ENCODE measurements at places on chromosomes 1 and 21.

GRCh38 chr1:78070758-78071157 is 25.0 kb downstream of the GIPC2 start:
- H3K27me3 ChIP-seq = peaks cover 3% of the 10 kb centered on the region
- H3K4me3 ChIP-seq = no peak overlapping the region
- no peak overlapping the region for H3K27ac ChIP-seq
- H3K4me1 ChIP-seq = no peaks in the 10 kb centered on the region

GRCh38 chr1:21909286-21909759 is 27.8 kb downstream of the HSPG2 start:
- H3K27ac ChIP-seq = peak overlapping the region; percentile 83
- no peaks in the 10 kb centered on the region for H3K27me3 ChIP-seq
- no peaks in the 10 kb centered on the region for H3K36me3 ChIP-seq
- peaks cover 29% of the 10 kb centered on the region for H3K4me1 ChIP-seq

DNA sequence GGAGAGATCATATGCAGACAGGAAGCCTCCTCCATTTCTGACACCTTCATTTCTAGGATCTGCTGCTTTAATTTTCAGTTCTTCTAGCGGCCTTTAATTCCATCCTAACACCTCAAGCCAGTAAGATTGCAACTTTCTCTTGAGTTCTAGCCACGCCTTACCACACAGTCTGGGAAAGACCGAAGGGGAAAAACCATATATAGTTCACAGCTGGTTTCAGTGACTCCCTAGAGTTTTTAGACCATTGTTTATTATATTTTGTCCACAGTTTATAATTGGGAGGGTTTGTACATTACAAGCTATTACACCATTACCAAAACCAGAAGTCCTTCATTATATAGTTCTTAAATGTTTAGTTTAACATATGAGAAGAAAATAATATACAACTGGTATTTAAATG is 37.5 kb downstream of the DPH5 start:
- H3K4me1 ChIP-seq = peaks cover 7% of the 10 kb centered on the region
- H3K4me3 ChIP-seq = no peak overlapping the region
- DNase-seq = no peak

- H3K4me1 ChIP-seq = peaks cover 30% of the 10 kb centered on the region
- DNase-seq = no peak
- H3K27ac ChIP-seq = no peak overlapping the region
- H3K36me3 ChIP-seq = peaks cover 5% of the 10 kb centered on the region
- H3K4me3 ChIP-seq = peak overlapping the region; percentile 42
These were observed 46.0 kb downstream of the RPL5 start for GRCh38 chr1:92877792-92878191.

- H3K4me3 ChIP-seq = no peak overlapping the region
- no peak overlapping the region for H3K27ac ChIP-seq
- no peaks in the 10 kb centered on the region for H3K27me3 ChIP-seq
- H3K4me1 ChIP-seq = no peaks in the 10 kb centered on the region
- DNase-seq = no peak
These were observed 166.8 kb upstream of the RUNX1 start for GRCh38 chr21:35215870-35216269.

DNA sequence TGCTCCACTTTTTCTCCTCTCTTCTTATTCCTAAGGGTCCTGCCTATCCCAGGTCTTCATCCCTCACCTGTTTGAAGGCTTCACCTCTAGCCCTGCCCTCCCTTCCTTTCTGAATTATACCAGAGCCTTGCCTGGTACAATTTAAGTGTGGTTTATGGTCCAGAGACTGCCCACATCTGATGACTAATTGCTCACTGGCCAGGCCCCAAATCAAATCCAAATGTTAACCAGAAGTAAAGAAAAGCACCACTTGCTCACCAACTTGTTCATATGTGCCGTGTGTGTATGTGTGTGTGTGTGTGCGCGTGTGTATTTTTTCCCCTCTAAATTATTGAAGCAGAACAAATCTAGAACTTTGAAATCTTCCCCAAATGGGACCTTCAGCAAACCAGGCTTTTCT is 26.4 kb downstream of the MYOM3 start:
- no peak overlapping the region for H3K27ac ChIP-seq
- peaks cover 14% of the 10 kb centered on the region for H3K27me3 ChIP-seq
- H3K4me3 ChIP-seq = no peak overlapping the region
- no peak for DNase-seq
- no peaks in the 10 kb centered on the region for H3K36me3 ChIP-seq
- H3K4me1 ChIP-seq = no peaks in the 10 kb centered on the region

Data from naive thymus-derived CD8-positive, alpha-beta T cell (primary cell).